ENCODE measurements at places on chromosomes 2 and 18. TPM values are rescaled to one million over a fixed set of nuclear protein-coding genes. Genes with fewer than 3 reads are reported as not detected.

GRCh38 chr18:12032786-12033642 is 51.7 kb downstream of the IMPA2 start:
- H3K4me3 ChIP-seq = no peak overlapping the region
- DNase-seq = no peak
- H3K27ac ChIP-seq = no peak overlapping the region
- peaks cover 3% of the 10 kb centered on the region for H3K36me3 ChIP-seq
- no peaks in the 10 kb centered on the region for H3K4me1 ChIP-seq

GRCh38 chr2:170965446-170966225 is 36.6 kb downstream of the GORASP2 start:
- H3K4me3 ChIP-seq = no peak overlapping the region
- peaks cover 41% of the 10 kb centered on the region for H3K36me3 ChIP-seq
- no peaks in the 10 kb centered on the region for H3K27me3 ChIP-seq

Gene CCDC74A
- total RNA-seq = 5.5 TPM

DNA sequence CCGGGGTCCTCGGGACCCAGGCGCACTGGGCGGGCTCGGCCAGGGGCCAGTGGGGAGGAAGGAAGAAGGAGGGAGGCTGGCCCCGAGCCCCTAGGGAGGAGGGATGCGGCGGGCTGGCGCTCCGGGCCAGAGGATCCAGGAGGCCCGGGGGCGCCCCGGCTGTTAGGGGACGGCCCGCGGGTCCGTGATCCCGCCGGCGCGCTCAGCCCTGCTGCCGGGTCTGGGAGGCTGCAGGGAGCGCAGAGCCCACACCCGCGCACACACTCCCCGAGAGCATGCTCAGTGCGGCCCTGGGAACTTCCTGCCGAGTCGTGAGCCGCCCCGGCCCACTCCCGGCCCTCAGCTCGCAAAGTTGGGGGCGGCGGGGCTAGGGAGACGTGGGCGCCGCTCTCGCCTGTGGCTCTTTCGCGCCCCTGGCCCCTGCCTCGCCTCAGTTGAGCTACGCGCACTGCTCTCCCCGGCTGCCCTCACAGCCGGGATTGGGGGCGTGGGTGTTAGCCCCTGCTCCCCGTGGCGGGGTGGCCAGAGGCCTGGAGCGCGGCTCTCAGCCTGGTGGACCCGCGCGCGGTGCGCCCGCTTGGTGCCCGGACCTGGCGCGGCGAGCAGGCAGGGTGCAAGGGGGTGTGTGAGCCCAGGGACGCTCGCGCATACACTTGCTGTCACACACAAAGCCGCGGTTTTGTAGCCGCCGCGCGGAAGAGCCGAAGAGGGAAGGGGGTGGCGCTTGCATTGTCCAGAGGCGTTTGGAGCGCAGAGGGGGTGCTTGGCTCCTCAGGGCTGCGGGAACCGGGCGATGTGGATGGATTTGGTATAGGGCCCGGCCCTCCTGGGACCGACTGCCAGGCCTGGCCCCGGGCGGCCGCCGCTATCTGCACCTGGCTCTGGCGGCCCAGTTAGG is 132.9 kb upstream of the MGAT5 start:
- peak overlapping the region; percentile 75 for H3K4me3 ChIP-seq
- peak overlapping the region; percentile 23 for H3K27ac ChIP-seq
- H3K27me3 ChIP-seq = peaks cover 2% of the 10 kb centered on the region

GRCh38 chr2:207987025-207987716 is 38.2 kb downstream of the PLEKHM3 start:
- H3K4me3 ChIP-seq = no peak overlapping the region
- DNase-seq = no peak
- H3K36me3 ChIP-seq = no peaks in the 10 kb centered on the region
- H3K27me3 ChIP-seq = no peaks in the 10 kb centered on the region
- H3K27ac ChIP-seq = no peak overlapping the region
- H3K4me1 ChIP-seq = peaks cover 9% of the 10 kb centered on the region

DNA sequence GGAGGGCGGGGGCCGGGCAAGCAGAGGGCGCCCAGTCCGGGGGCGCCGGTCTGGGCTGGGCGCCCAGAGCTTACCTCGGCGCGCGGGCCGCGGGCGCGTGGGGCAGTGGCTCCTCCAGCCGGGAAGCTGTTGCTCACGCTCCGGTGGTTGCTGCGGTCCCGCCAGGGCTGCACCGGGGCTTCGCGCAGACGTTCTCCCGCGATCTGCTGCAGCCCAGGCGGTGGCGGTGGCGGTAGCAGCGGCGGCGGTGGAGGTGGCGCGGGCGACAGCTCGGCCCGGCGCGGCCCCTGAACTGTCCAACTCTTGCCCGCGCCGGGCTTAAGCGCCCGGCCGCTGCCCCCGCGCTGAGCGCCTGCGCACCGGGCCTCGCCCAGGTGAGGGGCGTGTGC is 391 bp downstream of the ZNF385B start:
- DNase-seq = peak; percentile 10
- H3K4me1 ChIP-seq = peaks cover 14% of the 10 kb centered on the region
- no peak overlapping the region for H3K27ac ChIP-seq
- H3K4me3 ChIP-seq = no peak overlapping the region

Gene CIB4
- total RNA-seq = not detected

Gene CREG2
- total RNA-seq = not detected

DNA sequence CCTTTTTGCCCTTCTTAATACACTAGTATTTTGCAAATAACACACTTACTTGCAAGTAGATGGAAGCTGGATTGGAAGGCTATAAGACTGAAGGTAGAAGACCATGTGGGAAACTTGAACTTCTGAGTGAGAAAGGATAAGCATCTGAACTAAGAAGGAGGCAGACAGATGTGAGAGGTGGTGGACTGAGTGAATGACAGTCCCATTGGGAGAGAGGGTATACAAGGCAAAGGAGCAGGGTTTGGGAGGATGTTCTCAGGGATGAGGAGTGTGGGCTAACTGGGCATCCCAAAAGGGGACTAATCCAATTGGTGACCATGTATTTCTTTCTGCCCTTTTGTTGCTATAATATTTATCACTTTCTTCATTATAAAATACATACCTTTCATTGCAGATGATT is 20.4 kb upstream of the SESTD1 start:
- H3K27ac ChIP-seq = no peak overlapping the region
- no peaks in the 10 kb centered on the region for H3K4me1 ChIP-seq

DNA sequence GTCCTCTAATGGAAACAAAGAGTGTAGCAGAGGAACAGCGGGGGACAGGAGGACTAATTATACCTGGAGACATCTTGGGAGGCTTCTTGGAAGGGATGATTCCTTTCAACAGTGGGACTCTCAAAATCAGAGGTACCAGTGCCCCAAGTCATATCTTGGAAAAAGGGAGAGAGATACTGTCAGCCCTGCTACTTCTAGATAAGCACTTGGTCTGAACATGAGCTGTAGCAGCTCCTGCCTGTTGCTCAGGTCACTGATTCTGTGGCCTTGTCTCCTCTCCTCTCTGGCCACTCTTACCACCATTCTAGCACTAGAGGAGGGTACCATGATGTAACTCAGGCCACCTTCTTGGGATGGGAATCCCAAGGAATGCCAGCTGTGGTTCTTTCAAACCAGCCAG is 54.5 kb downstream of the MFSD6 start:
- no peak for DNase-seq
- H3K4me1 ChIP-seq = peaks cover 35% of the 10 kb centered on the region
- H3K36me3 ChIP-seq = peaks cover 12% of the 10 kb centered on the region
- no peak overlapping the region for H3K27ac ChIP-seq

DNA sequence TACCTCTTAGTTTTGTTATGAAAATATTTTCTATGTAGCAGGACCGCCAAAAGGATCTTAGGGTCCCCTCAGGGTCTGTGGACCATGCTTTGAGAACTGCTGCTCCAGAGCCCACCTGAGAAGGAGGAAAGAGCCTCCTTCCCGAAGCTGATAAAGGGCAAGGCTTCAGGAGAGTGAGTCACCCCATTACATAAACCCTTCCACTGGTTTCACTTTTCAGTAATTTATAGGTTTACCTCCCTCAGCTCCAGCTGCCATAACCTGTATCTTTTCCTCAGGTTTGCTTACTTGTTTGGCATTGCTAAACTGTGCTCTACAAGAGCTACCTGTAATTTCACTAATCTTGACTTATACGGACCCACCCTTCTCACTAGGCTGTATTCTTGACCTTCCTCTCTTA is 6.6 kb downstream of the TTLL4 start:
- H3K36me3 ChIP-seq = peaks cover 2% of the 10 kb centered on the region
- no peak overlapping the region for H3K27ac ChIP-seq
- H3K27me3 ChIP-seq = no peaks in the 10 kb centered on the region
- peaks cover 16% of the 10 kb centered on the region for H3K4me1 ChIP-seq

GRCh38 chr18:48541026-48541746 is 2.4 kb downstream of the CTIF start:
- H3K27me3 ChIP-seq = peaks cover 7% of the 10 kb centered on the region
- peaks cover 7% of the 10 kb centered on the region for H3K4me1 ChIP-seq
- H3K36me3 ChIP-seq = no peaks in the 10 kb centered on the region
- DNase-seq = peak; percentile 36

- no peak overlapping the region for H3K4me3 ChIP-seq
- no peak for DNase-seq
- H3K36me3 ChIP-seq = no peaks in the 10 kb centered on the region
These were observed 29.5 kb upstream of the ATRAID start for GRCh38 chr2:27182346-27182745.

DNA sequence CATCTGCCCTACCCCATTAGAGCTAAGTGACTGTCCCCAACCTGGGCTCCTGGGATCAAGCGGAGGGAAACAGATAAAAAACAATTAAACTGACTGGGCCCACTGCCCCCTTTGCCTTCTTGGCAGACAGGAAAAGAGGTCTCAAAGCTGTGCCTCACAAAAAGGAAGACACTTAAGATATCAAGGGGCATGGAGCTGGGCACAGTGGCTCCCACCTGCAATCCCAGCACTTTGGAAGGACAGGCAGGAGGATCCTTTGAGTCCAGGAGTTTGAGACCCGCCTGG is 75.2 kb upstream of the SP3 start:
- DNase-seq = no peak
- no peak overlapping the region for H3K27ac ChIP-seq
- peaks cover 9% of the 10 kb centered on the region for H3K27me3 ChIP-seq
- peaks cover 17% of the 10 kb centered on the region for H3K4me1 ChIP-seq

Gene CCDC68
- total RNA-seq = not detected

- no peak overlapping the region for H3K27ac ChIP-seq
- H3K4me1 ChIP-seq = no peaks in the 10 kb centered on the region
- H3K4me3 ChIP-seq = no peak overlapping the region
- no peaks in the 10 kb centered on the region for H3K27me3 ChIP-seq
- DNase-seq = no peak
These were observed 432.6 kb upstream of the MMADHC start for GRCh38 chr2:150020221-150020620.

GRCh38 chr2:1910592-1911246 is 166.4 kb upstream of the PXDN start:
- H3K27me3 ChIP-seq = no peaks in the 10 kb centered on the region
- no peaks in the 10 kb centered on the region for H3K36me3 ChIP-seq
- no peaks in the 10 kb centered on the region for H3K4me1 ChIP-seq
- H3K4me3 ChIP-seq = no peak overlapping the region
- no peak for DNase-seq

Measured in activated CD4-positive, alpha-beta memory T cell treated with anti-CD3 and anti-CD28 coated beads for 36 hours (primary cell).